ENCODE measurements at places on chromosomes 2 and 18.

DNA sequence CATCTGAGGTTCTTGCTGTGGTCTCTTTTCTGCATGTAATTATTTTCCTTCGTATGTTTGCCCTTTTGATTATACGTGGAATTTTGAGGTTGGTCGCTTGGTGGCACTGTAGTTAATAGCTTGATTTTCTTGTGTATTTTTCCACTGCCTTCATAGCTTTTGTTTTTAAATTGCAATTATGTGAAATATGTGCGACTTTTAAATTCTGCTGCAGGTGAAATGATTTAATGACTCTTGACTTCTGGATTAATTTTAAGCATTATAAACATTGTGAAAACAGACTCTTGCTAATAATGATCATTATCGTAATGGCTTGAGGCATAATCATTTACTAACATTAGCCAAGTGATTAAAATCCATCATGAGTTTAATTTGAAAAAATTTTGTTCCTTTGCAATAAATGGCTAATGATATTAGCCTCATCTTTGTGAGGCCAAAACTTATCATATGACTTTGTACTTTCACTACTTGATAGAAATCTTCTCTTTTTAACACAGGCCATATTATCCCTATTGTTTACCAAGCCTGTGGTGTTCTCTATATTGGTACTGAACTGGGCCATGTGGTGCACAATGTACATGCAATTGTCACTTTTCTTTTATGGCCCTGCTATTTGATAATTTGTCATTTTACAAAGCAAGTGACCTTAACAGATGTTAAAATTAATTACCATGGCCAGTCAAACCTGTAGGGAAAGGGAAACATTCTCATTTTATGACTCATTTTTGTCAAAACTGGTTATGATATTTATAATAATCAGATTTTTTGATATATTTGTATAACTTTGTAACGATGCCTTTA lies 62.8 kb upstream of the NEUROD1 start:
- no peak for DNase-seq

GRCh38 chr2:85655961-85656417 lies 12.0 kb downstream of the SFTPB start:
- DNase-seq: no peak

DNA sequence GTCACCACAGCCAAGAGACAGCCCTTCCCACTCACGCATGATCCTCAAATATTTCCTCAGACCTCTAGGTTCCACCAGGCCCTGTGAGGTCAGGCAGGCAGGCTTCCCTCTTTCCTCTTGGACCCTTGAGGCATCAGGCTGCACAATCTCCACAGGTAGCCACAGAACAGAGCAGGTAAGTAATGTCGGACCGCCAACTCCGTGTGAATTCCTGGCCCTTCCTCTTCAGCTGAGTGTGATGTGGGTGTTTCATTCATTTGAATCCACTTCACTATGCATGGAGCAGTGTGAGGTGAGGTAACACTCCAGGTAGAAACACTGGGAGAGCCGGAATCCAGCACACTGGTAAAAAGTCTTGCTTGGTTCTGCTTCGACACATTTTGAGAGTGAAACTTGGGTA lies 44.0 kb downstream of the MRPL35 start:
- DNase-seq: no peak

DNA sequence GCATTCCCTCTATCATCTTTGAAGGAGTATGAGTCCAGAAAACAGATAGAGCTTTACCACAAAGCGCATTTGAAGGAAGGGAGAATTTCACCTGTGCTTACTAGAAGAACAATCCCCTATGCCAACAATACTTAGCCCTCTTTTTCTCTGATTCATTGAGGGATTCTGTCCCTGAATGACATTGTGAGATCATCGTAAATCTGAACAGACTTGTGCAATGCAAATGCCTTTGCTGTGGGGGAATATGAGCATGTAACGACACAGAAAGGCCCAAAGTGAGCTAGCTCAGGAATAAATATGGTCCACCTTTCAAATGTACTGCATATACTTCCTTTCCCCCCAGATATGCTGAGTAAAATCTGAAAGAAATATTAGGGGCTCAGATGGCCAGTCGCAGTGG lies 67.6 kb downstream of the SCN1A start:
- DNase-seq: no peak

- DNase-seq: no peak
These were observed 31.0 kb downstream of the CFAP36 start for GRCh38 chr2:55550368-55551102.

DNA sequence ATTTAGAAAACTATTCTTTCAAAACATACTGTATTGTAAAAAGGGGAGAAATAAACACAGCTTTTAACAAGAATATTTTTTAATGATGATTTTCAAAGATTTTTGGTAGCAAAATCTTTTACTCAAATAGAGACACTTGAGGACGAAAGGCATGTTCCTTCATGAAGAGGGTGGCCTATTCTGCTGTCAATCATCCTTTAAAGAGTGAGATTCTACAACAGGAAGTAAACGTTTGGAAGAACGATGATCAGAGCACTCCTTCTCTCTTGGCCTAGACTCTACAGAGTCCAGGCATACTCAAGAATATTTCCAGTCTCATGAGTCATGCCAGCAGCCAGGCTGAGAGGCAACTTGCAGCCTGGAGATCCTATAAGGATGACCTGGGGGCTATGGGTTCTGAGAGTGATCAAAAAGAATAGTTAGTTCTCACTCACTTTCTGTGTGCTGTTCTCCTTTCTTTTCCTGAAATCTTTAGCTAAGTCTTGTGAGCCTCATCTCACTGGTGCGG lies 62.4 kb upstream of the TCF4 start:
- DNase-seq: no peak

DNA sequence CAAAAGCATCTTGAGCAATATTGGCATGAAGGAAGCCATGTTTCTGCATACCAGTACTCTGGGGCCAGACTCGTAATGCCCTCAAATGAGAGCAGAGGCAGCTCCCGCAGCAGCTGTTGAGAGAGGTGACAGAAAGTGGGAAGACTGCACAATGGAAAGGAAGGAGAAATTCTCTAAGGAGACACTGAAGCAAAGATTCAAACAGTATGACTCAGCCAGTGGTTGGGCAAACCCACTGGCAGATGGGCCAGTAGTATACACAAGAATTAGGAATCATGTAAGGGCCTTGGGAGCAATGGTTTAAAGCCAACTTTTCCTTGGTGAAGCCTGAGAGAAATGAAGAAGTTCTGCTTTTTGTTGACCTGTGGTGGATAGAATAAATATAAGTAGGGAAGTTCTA lies 2092.7 kb upstream of the PIK3C3 start:
- DNase-seq: no peak

DNA sequence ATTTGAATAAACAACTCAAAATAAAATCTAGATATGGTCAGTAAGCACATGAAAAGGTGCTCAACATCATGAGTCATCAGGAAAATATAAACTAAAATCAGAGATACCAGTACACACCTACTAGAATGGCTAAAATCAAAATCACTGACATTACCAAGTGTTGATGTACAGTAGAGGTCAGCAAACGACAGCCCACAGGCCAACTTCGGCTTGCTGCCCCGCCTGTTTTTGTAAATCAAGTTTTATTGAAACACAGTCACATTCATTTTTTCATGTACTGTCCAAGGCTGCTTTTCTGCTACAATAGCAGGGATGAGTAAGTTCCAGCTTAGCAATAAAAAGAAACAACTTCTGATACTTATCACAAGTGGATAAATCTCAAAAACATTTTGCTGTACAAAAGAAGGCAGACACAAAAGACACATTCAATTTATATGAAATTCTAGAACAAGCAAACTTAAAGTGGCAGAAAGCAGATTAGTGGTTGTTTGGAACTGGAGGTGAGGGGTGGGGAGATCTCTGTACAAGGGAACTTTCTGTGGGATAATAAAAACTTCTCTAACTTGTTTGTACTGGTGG lies 32.1 kb downstream of the TRAK2 start:
- no peak for DNase-seq

GRCh38 chr2:26709323-26710110 lies 17.0 kb downstream of the KCNK3 start:
- DNase-seq: no peak

DNA sequence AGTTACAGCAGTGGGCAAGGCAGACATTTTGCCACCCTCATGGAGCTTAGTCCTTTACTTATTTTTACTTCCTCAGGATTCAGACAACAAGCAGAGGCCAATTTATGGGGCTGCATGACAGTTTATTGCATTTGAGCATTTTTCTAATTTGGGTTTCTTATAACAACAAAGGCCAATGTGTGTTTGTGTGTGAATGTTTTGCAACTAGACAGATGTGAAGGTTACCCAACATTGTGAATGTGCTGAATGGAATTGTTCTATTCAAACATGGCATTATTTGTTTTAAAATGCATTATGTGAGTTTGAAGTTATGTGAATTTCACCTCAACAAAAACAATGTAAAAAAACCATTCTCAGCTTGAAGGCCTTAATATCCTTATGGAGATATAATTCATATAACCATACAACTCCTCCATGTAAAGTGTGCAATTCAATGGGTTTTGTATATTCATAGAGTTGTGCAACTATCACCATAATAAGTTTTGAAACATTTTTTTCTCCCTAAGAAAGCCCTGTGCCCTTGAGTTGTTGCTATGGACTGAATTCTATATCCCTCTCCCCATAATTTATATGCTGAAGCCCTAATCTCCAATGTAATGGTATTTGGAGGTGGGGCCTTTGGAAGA lies 57.3 kb downstream of the CCDC195 start:
- DNase-seq: no peak

Measured in GM12892 (cell line).